ENCODE measurements at places on chromosomes 12 and 14. TPM values are rescaled to one million over a fixed set of nuclear protein-coding genes. Genes with fewer than 3 reads are reported as not detected.
A peak's percentile ranks its signal among the peaks of the same experiment; 100 is the strongest.

GRCh38 chr14:35807131-35807961, 1.7 kb downstream of the RALGAPA1 start:
- H3K36me3 ChIP-seq = no peaks in the 10 kb centered on the region
- DNase-seq = no peak
- peaks cover 4% of the 10 kb centered on the region for H3K4me1 ChIP-seq
- peak overlapping the region; percentile 77 for H3K4me3 ChIP-seq
- no peaks in the 10 kb centered on the region for H3K27me3 ChIP-seq

DNA sequence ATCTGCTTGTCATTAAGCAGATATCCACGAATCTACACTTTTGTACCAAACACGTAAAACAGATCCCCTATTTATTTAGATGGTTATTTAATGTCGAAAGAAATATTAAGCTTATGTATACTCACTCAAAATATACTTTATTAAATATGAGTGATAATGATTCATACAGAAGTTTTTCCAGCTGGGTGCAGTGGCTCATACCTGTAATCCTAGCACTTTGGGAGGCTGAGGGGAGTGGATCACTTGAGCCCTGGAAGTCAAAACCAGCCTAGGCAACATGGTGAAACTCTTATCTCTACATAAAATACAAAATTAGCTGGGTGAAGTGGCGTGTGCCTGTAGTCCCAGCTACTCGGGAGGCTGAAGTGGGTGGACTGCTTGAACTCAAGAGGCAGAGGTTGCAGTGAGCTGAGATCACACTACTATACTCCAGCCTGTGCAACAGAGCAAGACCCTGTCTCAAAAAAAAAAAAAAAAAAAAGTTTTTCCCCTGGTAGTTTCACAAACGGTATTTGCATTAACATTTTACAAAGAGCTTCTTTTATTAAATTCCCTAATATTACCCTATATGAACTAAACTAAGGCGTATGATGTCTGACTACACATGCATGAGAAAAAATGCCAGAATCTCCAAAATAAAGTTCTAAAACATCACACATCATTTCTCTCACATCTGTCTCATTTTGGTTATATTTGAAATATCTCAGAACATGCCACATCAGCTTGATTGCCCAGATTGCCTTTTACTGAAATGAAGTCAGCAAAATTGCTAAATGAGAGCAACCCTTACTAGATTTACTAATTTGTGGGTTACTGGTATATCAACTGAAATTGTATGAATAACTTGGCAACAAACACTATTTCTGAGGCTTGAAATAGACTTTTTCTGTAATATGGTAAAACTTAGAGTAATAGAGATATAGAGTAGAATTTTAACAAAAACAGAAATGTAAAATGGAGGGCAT, 74.9 kb downstream of the PAWR start:
- H3K36me3 ChIP-seq = no peaks in the 10 kb centered on the region
- no peak overlapping the region for H3K27ac ChIP-seq
- no peaks in the 10 kb centered on the region for H3K27me3 ChIP-seq
- H3K4me3 ChIP-seq = no peak overlapping the region
- H3K4me1 ChIP-seq = peaks cover 3% of the 10 kb centered on the region

GRCh38 chr14:24441485-24441884, 1.1 kb downstream of the SDR39U1 start:
- H3K27ac ChIP-seq = no peak overlapping the region
- H3K4me3 ChIP-seq = no peak overlapping the region
- no peaks in the 10 kb centered on the region for H3K27me3 ChIP-seq

GRCh38 chr12:94175763-94176668, 27.6 kb downstream of the PLXNC1 start:
- DNase-seq = no peak
- H3K4me3 ChIP-seq = no peak overlapping the region

- no peaks in the 10 kb centered on the region for H3K36me3 ChIP-seq
- no peak for DNase-seq
- H3K27me3 ChIP-seq = no peaks in the 10 kb centered on the region
- no peak overlapping the region for H3K4me3 ChIP-seq
- no peak overlapping the region for H3K27ac ChIP-seq
Observed at GRCh38 chr14:76500011-76500410, 124.1 kb downstream of the ESRRB start.

DNA sequence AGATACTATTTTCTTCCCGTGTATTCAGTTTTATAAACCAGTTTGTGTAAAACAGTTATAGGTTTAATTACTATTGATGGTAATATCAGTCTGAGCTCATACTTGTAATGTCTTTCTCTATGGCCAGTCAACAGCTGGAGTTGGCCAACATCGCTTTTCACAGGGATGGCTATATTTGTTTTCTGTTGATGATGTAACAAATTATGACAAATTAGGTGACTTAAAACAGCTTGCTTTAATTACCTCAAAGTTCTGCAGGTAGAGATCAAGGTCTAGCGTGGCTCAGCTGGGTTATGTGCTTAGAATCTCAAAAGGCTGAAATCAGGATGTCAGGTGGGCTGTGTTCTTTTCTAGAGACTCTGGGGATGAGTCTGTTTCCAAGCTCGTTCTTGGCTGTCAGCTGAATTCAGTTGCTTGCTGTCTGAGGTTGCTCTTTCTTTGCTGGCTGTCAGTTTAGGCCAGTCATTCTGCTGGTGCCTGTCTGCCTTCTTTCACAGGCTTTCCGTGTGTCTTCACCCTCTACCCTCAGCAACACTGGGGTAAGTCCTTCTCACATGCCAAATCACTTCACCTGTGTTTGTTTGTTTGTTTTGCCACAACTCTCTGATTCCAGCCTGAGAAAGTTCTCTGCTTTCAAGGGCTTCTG, 370.2 kb upstream of the E2F7 start:
- H3K4me1 ChIP-seq = no peaks in the 10 kb centered on the region
- no peak overlapping the region for H3K27ac ChIP-seq
- DNase-seq = no peak
- H3K4me3 ChIP-seq = no peak overlapping the region
- no peaks in the 10 kb centered on the region for H3K36me3 ChIP-seq

DNA sequence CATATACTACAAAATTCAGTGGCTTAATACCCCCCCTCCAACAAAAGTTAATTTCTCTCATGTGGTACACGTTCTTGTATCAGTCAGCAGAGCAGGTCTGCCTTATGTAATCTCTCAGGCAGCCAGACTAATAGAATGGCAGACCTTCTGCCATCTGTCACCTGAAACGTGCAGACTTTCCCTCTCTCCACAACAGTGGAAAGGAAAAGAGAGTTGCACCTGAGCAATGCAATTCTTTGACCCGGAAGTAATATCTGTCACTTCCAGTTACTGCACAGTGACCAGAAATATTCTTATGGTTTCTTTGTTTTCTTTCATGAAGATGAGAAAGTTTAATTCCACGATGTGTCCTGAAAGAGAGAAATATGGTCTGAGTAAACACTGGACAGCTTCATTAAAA, 14.4 kb downstream of the KERA start:
- DNase-seq = no peak
- H3K27ac ChIP-seq = no peak overlapping the region
- no peaks in the 10 kb centered on the region for H3K4me1 ChIP-seq
- no peaks in the 10 kb centered on the region for H3K36me3 ChIP-seq
- no peak overlapping the region for H3K4me3 ChIP-seq

DNA sequence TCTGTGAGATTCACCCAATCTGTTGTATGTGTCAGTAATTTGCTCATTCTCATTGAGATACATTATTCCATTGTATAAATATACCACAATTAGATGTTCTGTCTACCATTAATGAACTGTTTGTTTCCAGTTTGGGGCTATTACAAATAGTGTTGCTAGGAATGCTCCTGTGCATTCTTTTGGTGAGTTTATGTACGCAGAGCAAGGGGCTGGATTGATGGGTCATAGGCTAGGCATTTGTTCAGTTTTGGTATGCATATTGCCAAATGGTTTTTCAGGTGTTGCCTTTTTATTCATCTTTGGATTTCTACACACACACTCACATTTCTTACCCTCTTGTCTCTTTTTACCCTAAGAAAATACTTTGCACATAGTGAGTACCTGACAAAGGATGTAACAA, 93.4 kb downstream of the GPATCH2L start:
- no peaks in the 10 kb centered on the region for H3K4me1 ChIP-seq
- H3K36me3 ChIP-seq = no peaks in the 10 kb centered on the region
- DNase-seq = no peak
- no peaks in the 10 kb centered on the region for H3K27me3 ChIP-seq
- H3K27ac ChIP-seq = no peak overlapping the region

DNA sequence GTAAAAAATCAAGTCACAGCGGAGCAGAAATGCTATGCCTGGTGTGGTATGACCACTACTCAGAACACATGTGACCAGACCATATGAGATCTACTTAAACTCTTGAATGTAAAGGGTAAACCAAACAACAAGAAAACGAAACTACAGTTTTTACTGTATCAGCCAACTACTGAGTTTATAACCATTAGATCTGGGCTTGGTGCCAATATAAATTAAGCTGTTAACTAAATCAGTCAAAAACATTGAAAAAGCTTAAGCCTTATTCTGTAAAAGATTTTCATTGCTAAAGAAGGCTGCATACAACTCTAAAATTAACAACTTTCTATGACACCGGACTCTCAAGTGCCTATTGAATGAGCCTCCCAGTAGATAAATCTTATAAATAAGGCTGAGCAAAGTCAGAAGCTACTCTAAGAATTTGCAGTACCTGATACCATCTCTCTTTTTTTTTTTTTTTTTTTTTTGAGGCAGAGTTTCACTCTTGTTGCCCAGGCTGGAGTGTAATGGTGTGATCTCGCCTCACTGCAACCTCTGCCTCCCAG, 35.4 kb downstream of the SPTLC2 start:
- no peak overlapping the region for H3K27ac ChIP-seq
- no peaks in the 10 kb centered on the region for H3K36me3 ChIP-seq
- no peak overlapping the region for H3K4me3 ChIP-seq
- H3K4me1 ChIP-seq = no peaks in the 10 kb centered on the region
- no peak for DNase-seq

DNA sequence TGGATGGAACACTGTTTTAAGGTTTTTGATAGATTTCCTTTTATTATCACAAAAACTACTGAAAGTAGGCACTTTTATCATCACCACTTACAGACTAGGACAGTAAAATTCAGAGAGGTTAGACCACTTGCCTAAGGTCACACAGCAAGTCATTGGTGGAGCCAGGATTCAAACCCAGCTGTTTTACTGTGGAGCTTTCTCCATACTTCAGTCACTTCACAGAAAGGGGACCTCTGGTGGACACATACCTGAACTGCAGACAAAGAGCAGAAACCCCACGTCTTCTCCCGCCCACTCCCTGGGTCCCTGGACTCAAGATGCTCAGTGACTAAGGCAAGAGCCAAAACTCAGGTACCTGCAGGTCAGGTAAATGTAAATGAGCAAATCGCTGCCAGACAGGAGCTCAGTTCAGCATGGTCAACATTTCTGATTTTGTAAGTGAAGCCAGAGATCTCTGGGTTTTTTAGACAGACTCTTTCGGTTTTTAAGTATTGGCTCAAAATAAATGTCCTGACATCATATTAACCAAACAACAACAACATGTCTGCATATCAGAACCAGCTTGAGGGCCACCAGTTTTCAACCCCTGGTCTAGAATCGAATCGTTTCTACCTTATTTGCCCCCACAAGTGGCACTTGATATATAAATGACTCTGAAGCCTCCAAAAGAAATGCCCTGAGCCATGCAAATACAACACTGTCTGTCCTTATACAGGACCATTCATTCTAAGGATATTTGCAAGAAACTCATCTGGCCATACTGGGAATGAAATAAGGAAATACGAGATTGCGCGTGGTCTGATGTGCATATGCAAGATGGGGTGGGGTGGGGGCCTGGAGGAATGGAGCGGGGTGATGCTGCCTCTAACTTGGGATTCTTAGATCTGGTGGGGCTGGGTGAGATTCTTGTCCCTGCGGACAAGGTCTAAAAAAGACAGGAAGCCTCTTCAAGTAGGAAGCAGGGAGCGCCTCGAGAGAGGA, 110.9 kb downstream of the KSR2 start:
- no peak overlapping the region for H3K27ac ChIP-seq
- H3K27me3 ChIP-seq = no peaks in the 10 kb centered on the region
- H3K4me3 ChIP-seq = no peak overlapping the region
- H3K4me1 ChIP-seq = no peaks in the 10 kb centered on the region
- DNase-seq = peak; percentile 28
- no peaks in the 10 kb centered on the region for H3K36me3 ChIP-seq

DNA sequence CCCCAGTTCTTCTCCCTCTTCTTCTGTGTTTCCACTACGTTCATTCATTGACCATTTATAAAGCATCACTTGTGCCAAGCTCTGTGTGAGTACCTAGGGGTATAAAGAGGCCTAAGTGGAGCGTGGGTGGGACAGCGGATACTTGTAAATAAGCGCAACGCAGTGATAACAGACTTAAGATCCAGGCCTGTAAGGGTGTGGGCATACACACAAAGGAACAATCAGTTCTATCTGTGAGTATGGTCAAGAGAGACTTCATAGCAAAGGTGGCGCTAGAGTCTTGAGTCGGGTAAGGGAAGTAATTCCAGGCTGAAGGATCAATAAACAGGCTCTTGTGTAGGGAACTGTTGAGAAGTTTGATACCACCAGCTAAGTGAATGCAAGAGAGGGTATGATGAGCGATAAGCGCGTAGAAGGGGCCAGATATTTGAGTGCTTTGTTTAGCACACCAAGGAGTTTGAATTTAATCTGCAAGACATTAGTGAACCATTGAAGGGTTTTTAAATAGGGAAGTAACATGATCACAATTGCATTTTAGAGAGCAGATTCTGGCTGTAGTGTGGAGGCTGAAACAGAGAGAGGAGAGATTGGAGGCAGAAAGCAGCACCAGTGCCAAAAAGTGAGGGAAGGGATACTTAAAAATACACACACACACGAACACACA, 1.0 kb upstream of the GXYLT1 start:
- H3K4me1 ChIP-seq = peaks cover 9% of the 10 kb centered on the region
- H3K4me3 ChIP-seq = peak overlapping the region; percentile 69

The KRT74 gene
- total RNA-seq = not detected

The OR4E2 gene
- not detected for total RNA-seq

The PIP4K2C gene
- 15.2 TPM for total RNA-seq

The DEGS2 gene
- 7.3 TPM for total RNA-seq

The DTX1 gene
- 3.5 TPM for total RNA-seq

The TTC7B gene
- 36.0 TPM for total RNA-seq

The KRT8 gene
- total RNA-seq = 645 TPM

The AHNAK2 gene
- total RNA-seq = 2.4 TPM

The PTGDR gene
- 0.19 TPM for total RNA-seq

The TRAF3 gene
- total RNA-seq = 5.8 TPM

The VDR gene
- total RNA-seq = 1.3 TPM

The OR4Q2 gene
- not detected for total RNA-seq

The GALNT9 gene
- total RNA-seq = 0.25 TPM
